ENCODE measurements at places on chromosomes 7 and 10. TPM values are rescaled to one million over a fixed set of nuclear protein-coding genes. Genes with fewer than 3 reads are reported as not detected.

DNA sequence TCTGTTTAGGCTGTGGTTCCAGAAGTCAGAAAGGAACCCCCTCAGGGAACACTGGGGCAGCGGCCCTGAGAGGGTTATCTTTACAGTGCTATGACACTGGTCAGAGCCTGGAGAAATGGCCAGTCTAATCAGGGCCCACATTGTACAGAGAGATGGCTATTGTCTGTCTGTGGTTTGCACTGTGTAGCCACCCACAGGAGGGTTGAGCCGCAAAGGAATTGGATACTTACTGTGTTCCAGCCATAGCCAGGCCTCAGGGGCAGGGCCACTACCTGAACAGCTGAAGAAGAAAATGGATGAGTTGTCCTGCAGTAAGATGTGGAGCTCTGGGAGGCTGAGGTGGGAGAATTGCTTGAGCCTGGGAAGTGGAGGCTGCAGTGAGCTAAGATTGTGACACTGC is 47.5 kb upstream of the PODXL start:
- DNase-seq = peak; percentile 44

DNA sequence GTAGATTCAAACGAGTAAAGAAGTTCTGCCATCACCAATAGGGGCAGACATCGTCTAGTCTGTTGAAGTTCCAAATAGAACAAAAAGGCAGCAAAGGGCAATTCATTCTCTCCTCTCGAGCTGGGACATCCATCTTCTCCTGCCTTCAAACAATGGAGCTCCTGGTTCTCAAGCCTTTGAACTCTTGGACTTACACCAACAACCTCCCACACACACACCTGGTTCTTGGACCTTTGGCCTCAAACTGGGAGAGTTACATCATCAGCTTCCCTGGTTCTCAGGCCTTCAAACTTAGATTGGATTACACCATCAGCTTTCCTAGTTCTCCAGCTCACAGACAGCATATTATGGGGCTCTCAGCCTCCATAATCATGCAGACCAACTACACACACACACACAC is 9.8 kb upstream of the GIMAP5 start:
- DNase-seq = no peak

The ZNF727 gene
- total RNA-seq = not detected

The NUTM2B gene
- not detected for total RNA-seq

- DNase-seq = no peak
Measured at GRCh38 chr7:70719125-70719524, 412.8 kb upstream of the GALNT17 start.

DNA sequence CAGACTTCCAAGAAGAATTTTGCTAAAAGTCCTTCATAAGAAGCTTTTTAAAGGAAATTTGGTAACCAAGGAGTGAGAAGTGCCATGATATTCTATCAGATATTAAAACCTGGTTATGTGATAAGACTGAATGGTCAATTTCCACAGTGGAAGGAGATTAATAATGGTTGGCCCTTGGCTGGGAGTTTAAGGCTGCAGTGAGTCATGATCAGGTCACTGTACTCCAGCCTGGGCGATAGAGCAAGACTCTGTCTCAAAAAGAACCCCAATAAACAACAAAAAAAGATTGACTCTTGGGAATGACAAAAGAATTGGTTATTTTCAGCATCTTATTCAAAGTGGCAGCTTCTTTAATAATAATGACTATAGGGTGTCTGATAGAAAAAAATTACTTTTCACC is 37.2 kb downstream of the EXOC4 start:
- DNase-seq = peak; percentile 18

GRCh38 chr7:85239109-85239508 is 52.3 kb upstream of the SEMA3D start:
- no peak for DNase-seq

The SPDYE8 gene
- not detected for total RNA-seq

- no peak for DNase-seq
Measured at GRCh38 chr10:132762267-132762666, 23.7 kb downstream of the NKX6-2 start.

DNA sequence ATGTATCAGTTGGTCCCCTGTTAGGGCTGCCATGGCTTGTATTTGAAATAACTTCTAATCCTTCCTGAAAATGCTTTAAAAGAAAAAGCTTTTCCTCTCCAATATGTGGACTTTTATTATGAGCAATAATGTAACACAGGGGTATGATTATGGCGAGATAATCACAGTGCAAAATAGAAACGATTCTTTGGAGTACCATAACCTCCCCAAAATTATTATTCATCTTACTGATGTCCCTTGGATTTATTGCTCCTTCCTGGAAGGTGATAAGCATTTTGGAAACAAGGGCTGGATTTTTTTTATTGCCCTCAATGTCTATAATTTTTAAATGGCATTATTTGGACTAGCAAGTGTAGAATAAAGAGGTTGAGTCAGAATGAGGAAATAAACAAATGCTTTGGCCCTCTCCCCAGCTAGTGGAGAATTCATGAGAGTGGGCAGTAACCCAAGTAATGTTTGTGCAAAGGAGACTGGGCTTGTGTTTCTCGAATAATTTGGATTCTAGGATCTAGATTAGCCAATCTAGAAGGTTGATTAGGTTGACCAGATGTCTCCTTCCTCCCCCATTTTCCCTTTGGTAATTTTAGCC is 403.9 kb upstream of the CELF2 start:
- no peak for DNase-seq

DNA sequence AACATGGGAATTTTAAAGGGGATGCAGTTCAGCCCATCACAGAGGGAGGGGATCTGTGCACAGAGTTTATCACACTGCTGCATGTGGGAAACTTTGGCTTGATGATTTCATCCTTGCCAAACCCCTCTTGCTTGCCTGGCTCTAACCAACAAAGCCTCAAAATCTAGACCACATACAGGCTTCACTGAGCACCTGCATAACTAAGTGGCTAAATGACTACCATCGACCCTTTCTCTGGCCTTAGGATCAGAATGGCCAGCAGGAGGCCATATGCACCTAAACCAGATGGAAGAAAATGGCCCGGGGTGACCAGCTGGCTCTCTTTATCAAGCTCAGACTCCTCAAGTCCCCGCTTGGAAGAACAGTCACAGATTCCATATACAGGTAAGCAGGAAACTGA is 15.6 kb upstream of the ZNF25 start:
- DNase-seq = no peak

The ITIH5 gene
- total RNA-seq = not detected

DNA sequence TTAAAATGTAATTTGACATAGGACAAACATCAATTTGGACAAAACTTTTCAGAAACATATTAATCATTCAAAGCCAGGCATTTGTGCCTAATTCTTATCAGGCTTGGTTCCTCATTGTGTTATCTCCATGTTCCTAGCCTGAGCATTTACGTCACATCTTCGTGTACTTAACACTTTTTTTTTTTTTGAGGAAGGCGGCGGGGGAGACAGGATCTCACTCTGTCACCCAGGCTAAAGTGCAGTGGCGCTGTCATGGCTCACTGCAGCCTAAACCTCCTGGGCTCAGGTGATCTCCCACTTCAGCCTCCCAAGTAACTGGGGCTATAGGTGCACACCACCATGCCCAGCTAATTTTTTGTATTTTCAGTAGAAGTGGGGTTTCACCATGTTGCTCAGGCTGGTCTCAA is 19.8 kb downstream of the HNRNPA2B1 start:
- no peak for DNase-seq

- no peak for DNase-seq
Measured at GRCh38 chr10:77077316-77077945, 560.2 kb downstream of the KCNMA1 start.

GRCh38 chr10:19944911-19945663 is 128.9 kb downstream of the PLXDC2 start:
- no peak for DNase-seq

The UCMA gene
- total RNA-seq = not detected

GRCh38 chr7:152673897-152674296 is 2.0 kb downstream of the XRCC2 start:
- DNase-seq = no peak

The KCNH2 gene
- 0.34 TPM for total RNA-seq

- DNase-seq = no peak
Measured at GRCh38 chr7:92876836-92877235, 40.5 kb upstream of the CDK6 start.

Measured in HT1080 (cell line).